ENCODE measurements at places on chromosomes 4 and X. TPM values are rescaled to one million over a fixed set of nuclear protein-coding genes. Genes with fewer than 3 reads are reported as not detected.

The RASSF6 gene
- total RNA-seq, result 37.3 TPM

The SLC16A2 gene
- 0.18 TPM for total RNA-seq

The PHEX gene
- total RNA-seq, result not detected

The NSUN7 gene
- total RNA-seq, result 10.4 TPM

The GIMD1 gene
- not detected for total RNA-seq

The ODAM gene
- total RNA-seq, result not detected

Measured in Peyer's patch (tissue), 4 donors.